ENCODE measurements at places on chromosomes 16 and 17.

GRCh38 chr17:77889135-77889505 lies 69.4 kb upstream of the TNRC6C start:
- no peak for DNase-seq

DNA sequence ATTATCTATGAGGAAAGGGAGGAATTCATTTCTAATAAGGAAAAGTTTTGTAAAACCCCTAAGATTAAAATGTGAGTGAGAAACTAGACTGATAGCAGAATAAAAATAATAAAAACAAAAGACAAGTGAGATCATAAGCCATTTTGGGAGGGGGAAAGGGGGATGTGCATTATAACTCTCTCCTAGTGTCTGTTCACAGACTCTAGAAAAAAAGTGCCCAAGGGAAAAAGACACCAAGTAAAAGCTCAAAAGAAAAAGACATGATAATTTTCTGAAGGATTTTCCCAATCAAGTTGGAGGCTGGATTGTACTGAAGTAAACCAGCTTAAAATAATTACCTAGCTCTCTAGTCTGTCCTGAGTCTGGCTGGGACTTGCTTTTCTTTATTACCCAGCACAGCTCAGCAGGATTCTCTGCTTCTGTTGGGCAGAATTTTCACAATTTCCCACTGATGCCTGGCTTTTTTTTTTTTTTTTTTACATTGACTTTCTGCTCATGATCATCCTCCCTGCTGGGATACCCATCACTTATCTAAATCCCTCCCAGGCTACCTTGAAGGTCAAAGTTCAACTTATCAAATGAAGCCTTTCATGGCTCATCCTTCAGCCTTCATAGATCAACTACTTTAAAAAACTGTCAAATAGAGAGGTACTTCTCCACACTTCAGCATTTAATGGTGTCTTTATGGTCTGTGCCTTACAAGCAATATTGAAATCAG lies 124.2 kb upstream of the KCNJ16 start:
- no peak for DNase-seq

DNA sequence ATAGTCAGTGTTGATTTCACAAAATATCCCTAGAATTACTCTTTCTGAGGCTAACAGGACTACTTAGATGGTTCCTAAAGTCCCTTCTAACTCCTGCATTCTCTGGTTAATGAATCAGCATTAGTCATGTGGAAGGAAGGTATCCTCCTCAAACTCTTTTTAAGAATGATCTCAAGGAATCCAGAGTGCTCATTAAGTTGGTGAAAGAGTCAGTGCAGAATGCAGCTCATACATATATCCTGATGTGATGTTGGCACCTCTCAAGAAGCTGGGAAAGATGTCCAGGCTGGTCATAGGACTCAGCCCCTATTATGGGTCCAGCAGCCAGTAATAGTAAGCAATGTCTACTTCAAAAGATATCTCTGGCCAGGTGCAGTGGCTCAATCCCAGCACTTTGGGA lies 65.5 kb downstream of the PIGL start:
- DNase-seq = no peak

GRCh38 chr17:29575511-29576213 lies 7.2 kb downstream of the TP53I13 start:
- no peak for DNase-seq

DNA sequence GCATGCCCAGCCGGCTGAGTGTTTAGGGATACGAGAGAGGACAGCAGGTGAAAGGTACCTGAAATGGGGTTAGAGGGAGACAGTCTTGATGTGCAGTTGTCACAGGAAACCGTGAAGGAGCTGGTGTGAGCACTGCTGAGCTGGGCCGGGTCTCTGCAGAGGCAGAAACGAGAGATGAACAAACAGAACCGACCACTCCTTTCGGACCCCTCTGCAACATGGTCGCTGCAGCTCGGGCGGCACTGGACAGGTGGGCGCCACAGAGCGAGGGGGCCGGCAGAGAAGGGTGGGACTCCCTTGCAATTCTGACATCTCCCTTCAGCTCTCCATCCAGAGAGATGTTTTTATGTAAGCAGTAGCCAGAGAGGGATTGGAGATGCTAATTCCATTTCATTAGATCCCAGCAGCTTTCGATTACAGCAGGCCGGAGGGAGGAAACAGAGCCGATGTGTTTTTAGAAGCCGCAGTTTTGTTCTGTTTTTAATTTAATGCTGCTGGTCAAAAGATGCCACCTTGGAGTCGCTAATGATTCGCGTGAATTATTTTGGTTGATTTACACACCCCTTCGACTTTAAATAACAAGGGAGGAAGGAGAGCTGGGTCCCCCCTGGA lies 86.3 kb upstream of the RPL38 start:
- DNase-seq = no peak

GRCh38 chr16:84082110-84082509 lies 34.6 kb downstream of the MBTPS1 start:
- DNase-seq = no peak

Measured in NCI-H524 (cell line).